ENCODE measurements at places on chromosomes 2 and 18.

- no peak for DNase-seq
Observed at GRCh38 chr18:54094474-54094873, 130.0 kb downstream of the MBD2 start.

DNA sequence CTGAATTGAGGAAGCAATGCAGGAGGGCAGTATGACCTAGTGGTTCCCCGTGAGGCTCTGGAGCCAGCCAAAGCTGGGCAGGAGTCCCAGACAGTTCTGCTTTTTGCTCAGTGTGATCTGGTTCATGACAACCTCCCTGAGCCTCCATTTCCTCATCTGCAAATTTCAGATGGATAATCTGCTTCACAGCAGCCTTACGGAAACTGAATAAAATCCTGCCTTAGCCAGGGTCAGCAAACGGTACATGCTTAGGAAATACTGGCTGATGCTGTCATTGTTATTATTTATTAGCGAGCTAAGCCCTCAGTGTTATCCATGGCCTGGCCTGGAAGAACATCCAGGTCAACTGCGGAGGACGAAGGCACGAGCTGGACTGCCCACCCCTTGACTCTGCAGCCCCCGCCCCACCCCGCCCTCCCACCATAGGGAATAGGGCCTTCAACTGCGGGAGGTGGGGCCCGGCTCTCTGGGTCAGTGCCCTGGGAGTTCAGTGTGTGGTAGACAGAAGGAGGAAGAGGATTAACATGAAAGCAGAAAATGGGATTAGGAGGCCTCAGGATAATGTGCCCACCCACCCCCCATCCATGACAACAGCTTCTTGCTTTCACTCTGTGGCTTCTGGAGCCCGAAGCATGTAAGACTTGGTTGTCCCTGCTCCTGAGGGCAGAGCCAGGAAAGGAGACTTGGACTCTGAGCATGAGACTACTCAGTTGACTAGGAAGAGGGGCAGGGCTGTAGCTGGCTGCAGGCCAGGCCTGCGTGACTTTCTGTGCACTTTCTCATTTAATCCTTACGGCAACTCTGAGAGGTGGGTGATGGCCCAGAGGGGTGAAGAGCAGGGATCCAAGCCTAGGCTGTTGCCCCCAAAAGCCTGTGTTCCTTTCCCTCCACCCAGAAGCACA, 13.1 kb downstream of the PKDCC start:
- no peak for DNase-seq

GRCh38 chr2:34652636-34653035, 1053.5 kb upstream of the FAM98A start:
- no peak for DNase-seq

GRCh38 chr18:3721771-3722648, 272.0 kb downstream of the TGIF1 start:
- DNase-seq = no peak

- no peak for DNase-seq
Observed at GRCh38 chr2:237497838-237498186, 10.8 kb downstream of the MLPH start.

DNA sequence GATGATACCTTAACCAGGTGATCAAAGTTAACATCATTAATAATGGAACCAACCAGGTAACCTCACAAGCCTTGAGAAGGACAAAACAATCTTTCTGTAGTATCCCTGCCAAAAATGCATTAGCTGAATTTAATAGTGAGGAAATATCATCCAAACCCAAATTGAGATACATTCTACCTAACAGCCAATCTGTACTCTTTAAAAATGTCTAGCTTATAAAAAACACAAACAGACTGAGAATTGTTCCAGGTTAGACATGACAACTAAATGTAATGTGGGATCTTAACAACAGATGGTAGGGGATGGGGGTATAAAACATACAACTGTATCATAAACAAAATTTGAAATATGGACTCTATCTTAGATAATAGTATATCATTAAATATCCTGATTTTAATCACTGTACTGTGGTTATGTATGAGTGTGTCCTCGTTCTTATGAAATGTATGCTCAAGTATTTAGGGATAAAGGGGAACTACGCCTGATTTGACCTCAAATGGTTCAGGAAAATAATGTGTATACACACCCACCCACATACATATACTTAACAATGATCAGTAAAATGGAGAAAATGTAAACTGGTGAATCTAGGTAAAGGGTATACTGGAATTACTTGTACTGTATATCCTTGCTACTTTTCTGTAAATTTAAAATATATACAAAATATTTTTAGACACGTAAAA, 1.7 kb downstream of the FANCL start:
- DNase-seq = no peak

GRCh38 chr2:469514-469913, 181.6 kb upstream of the ALKAL2 start:
- no peak for DNase-seq

DNA sequence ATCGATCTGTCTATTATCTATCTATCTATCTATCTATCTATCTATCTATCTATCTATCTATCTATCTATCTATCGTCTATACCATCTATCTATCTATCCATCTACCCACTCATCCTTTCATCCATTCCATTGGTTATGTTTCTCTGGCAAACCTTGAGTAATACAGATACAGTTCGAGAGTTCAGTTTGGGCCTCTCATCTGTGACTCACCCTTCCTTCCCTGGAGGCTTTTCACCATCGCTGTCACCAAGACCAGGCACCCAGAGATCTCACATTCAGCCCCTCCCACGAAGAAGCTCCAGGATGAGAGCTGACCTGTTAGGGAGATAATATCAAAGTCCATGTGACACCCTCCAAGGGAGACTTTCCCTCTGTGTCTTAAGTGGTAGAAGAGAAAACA, 164.1 kb upstream of the CELF4 start:
- DNase-seq = no peak

- no peak for DNase-seq
Observed at GRCh38 chr2:217905395-217905794, 97.4 kb downstream of the TNS1 start.

- DNase-seq = no peak
Observed at GRCh38 chr18:354471-354870, 86.6 kb upstream of the THOC1 start.

- DNase-seq = no peak
Observed at GRCh38 chr18:30192216-30192615, 850.3 kb downstream of the DSC3 start.

- DNase-seq = no peak
Observed at GRCh38 chr2:1846046-1847015, 102.0 kb upstream of the PXDN start.

DNA sequence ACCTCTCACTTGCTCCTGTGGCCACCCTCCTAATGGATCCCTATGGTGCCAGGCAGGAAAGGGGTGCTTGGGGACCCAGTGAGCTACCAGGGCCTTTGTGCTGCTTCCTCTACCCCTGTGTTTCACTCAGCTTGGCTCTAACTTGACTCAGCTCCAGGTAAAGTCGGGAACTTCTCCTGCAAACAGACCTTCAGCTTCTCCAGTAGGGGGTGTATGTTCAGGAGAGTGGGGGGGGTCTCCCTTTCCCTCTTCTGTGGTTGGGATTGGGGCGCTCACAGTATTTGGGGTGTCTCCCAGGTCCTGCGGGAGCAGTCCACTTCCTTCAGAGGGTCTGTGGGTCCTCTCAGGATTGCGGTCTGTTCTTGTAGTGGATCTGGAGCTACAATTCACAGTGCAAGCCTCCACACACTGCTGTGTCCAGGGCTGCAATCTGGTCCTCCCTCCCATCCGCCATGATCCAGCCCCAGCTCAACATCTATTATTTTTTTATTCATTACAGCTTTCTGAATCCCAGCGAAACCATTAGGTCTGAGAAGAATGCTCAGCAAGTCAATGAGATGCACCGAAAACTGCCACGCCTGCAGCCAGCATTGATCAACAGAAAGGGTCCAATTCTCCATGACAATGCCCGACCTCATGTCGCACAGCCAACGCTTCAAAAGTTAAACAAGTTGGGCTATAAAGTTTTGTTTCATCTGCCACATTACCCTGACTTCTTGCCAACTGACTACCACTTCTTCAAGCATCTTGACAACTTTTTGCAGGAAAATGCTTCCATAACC, 26.4 kb upstream of the SAP130 start:
- no peak for DNase-seq

GRCh38 chr18:44732599-44732998, 51.9 kb downstream of the SETBP1 start:
- DNase-seq = no peak

- DNase-seq = no peak
Observed at GRCh38 chr2:110766291-110766690, 33.9 kb downstream of the ACOXL start.

DNA sequence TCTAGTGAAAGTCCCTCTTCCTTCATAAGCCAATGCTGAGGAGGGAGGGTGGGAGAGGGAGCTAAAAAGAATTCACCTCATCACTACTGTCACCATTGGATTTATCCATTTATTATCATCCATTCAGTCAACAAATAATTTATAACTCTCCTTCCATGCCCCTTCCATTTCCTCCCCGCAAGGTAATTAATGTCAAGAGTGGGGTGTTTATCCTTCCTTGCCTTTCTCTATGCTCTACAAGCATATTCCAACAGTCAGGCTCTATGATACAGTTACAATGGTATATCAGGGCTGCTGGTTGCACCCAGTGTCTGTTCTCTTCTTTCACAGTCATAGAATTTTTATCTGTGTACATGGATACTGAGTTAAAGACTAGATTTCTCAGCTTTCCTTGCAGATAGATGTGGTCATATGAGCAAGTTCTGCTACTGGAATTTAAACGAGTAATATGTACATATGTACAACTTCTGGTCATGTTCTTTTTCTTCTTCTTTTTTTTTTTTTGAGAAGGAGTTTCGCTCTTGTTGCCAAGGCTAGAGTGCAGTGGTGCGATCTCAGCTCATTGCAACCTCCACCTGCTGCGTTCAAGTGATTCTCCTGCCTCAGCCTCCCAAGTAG, 5.1 kb upstream of the MFSD6 start:
- no peak for DNase-seq

GRCh38 chr18:76209597-76209996, 285.4 kb downstream of the ZNF516 start:
- no peak for DNase-seq

DNA sequence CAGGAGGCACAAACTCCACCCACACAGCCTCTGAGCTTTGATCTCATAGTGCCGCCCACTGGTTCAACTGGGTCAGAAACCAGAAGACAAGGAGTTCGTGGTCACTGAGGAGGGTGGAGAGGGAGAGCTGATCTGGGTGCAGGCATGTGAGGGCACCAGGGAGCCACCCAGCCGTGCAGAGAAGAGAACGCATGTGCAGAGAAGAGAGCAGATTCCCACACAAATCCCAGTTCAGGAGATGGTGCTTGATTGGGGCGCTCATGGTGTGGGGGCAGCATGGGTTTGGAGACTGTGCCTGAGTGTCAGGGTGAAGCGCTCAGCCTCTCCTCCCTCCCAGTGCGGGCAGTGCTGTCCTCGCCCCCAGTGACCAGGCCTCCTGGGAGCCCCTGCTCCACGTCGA, 375.2 kb upstream of the MYT1L start:
- DNase-seq = no peak

GRCh38 chr18:63322206-63322605, 2.6 kb upstream of the BCL2 start:
- DNase-seq = no peak

DNA sequence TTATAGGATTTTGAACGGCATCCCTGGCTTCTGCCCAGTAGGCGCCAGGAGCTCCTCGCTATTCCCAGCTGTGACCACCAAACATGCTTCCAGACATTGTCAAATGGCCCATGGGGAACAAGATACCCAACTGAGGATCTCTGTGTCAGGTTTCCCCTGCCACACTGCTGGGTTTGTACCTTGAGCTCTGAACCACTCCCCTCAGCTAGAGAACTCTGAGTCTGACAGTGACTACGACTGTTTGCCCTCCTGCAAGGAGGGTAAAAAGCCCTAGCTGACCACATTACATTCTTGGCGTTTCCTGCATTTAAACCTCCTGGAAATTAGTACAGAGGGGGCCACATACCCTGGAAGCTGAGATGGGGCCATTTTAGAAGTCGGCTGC, 12.4 kb downstream of the LRRFIP1 start:
- no peak for DNase-seq

DNA sequence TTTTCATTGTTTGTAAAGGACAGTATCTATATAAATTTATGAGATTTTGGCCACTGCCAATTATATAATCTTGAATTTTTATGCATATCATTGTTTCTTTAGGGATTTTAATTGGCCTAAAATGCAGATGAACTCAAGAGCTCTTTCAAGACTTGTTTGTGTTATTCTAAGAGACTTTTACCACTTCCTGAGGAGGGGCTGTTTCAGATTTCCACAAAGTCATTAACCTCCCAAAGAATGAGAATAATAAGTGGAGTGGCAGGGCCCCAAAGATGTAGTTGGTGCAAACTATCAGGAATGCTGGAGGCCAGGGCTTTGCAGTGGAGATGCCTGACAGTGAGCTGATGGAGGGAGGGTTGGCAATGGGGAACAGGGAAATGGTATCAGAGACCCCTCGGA, 15.5 kb upstream of the ACVR1 start:
- no peak for DNase-seq

GRCh38 chr2:19101968-19102367, 256.5 kb downstream of the OSR1 start:
- no peak for DNase-seq

GRCh38 chr2:197073701-197074433, 147.4 kb upstream of the PGAP1 start:
- no peak for DNase-seq

DNA sequence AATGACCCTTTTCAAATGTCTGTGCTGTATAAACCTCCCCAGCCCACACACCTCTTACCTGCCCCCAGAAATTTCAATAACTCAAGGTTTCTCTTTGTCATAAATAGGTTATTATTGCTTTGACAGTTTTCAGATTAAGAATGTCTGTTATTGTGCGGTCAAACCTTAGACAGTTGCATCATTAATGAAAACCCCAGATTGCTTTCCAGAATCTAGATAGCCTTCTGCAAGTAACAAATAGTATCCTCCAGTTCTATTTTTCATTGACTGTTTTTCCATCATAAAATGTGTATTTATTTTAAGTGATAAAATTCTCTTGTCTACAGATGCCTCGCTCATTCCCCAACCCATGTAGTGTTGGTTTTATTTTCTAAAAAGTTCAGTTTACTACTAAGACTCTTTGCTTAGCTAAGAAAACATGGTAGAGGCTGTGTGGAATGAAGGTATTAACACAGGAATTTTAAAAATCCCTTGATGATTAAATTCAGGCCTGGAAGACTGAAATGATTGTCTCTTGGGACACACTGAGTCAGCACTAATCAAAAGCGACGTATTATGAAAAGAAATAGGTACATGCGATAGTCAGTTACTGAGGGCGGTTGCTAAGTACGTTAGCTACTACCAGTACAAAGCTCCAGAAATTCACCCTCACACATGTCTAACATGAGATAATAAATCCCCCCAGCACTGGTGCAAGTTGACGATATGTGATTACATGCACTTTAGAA, 38.4 kb upstream of the ITGAV start:
- DNase-seq = no peak
